ENCODE measurements at places on chromosomes 1 and 21. TPM values are rescaled to one million over a fixed set of nuclear protein-coding genes. Genes with fewer than 3 reads are reported as not detected.

The ANKRD45 gene
- total RNA-seq = not detected

The B3GALT5 gene
- not detected for total RNA-seq

The CDC7 gene
- total RNA-seq = 5.3 TPM

The NR1I3 gene
- not detected for total RNA-seq

The ECM1 gene
- 0.27 TPM for total RNA-seq

The PLA2G2C gene
- total RNA-seq = not detected

The MFAP2 gene
- 19.5 TPM for total RNA-seq

The TNNI3K gene
- not detected for total RNA-seq

The GBP7 gene
- total RNA-seq = not detected

The OR2T6 gene
- not detected for total RNA-seq

The OR2M5 gene
- total RNA-seq = not detected

The LCE1C gene
- total RNA-seq = not detected

The MROH7 gene
- total RNA-seq = 0.28 TPM

The PRDX1 gene
- total RNA-seq = 706 TPM

The CLDN14 gene
- total RNA-seq = 0.18 TPM

The RGS1 gene
- not detected for total RNA-seq

The HEYL gene
- total RNA-seq = not detected

The TMEM234 gene
- 16.3 TPM for total RNA-seq

The C1QTNF12 gene
- total RNA-seq = 0.45 TPM

The LCE6A gene
- total RNA-seq = not detected

The OR2L8 gene
- total RNA-seq = not detected

The CCSAP gene
- total RNA-seq = 6.1 TPM

The CELA2B gene
- not detected for total RNA-seq

The PALMD gene
- total RNA-seq = 82.1 TPM

Measured in endothelial cell of coronary artery (primary cell).